ENCODE measurements at places on chromosomes 3 and 15. TPM values are rescaled to one million over a fixed set of nuclear protein-coding genes. Genes with fewer than 3 reads are reported as not detected.

ZNF660 gene
- 0.45 TPM for total RNA-seq

- no peak for DNase-seq
Measured at GRCh38 chr3:38153221-38153620, 12.1 kb upstream of the OXSR1 start.

IL17RE gene
- total RNA-seq, result 82.3 TPM

- DNase-seq, result no peak
Measured at GRCh38 chr15:83250781-83251180, 33.7 kb downstream of the BNC1 start.

WDR93 gene
- 0.12 TPM for total RNA-seq

DNA sequence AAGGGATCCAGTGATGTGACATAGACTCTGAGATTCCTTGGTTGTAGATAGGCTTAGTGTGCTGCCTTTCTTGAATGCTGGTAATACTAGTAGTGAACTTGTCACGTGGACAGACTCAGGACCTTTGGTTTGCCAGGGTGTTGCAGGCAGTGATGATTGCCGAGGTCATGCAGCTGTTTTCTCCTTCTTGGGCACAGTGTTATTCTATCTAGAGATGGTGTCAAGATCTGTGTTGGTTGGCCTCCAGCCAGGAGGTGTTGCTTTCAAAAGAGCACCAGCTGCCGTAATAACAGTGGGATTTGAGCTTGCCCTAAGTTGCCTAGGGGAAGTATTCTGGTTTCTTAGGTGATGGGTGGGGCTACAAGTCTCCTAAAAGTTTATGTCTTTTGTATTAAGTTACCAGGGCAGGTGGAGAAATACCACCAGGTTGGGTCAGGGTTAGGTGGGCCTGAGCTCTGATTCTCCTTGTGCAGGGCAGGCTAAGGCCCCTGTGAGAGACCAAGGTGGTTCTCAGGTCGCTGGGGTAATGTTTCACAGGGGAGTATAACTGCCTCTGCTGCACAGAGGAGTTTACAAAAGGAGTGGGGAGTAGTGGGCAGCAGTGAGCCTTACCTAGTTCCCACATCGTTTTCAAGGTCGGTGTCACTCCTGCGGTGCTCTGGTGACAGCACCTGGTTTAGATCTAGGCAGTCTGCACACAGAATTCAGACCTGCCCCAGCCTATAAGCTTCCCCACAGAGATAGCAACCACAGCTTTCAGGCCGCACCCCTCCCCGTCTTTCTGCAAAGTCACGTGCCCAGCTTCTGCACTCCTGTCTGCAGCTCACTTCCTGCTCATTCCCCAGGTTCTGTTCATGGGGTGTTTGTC, 350.3 kb downstream of the DOCK3 start:
- peak; percentile 22 for DNase-seq

- DNase-seq, result no peak
Measured at GRCh38 chr3:197305854-197306253, 7.4 kb upstream of the DLG1 start.

- DNase-seq, result no peak
Measured at GRCh38 chr15:50977162-50977561, 68.7 kb downstream of the AP4E1 start.

GRCh38 chr15:99320374-99321215, 69.3 kb downstream of the LRRC28 start:
- no peak for DNase-seq

DNA sequence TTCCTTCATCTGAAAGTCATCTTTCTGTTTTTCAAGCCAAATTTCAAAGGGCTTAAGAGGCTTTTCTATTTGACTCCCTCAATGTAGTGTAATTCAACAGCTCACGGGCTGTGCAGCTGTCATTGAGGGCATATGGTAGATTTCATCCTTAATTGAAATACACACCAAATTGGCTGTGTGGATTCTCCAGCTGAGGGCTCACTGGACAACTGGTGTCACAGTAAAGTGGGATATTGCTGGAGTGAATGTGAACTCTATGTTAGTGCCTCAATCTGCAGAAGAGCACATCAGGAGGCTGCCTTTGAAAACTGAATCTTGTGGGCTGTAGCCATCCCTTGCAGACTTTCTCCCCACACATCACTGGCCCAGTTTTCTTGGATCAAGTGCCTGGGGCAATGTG, 120.1 kb downstream of the GALK2 start:
- DNase-seq, result no peak

DNA sequence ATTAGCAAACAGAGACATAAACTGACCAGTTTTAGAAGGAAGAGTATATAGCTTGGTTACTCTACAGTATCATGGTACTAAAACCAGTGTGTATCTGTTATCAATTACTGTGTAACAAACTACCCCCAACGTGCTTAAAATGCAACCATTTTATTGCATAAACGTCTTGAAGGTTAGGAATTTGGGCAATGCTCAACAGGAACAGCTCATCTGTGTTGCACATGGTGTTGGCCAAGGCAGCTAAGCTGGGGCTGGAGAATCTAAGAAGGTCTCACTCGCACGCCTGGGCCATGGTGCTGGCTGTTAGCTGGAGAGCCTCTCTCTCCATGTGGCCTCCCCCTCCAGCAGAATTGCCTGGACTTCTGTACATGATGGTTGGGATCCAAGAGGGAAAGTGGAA, 81.2 kb upstream of the THBS1 start:
- no peak for DNase-seq

DNA sequence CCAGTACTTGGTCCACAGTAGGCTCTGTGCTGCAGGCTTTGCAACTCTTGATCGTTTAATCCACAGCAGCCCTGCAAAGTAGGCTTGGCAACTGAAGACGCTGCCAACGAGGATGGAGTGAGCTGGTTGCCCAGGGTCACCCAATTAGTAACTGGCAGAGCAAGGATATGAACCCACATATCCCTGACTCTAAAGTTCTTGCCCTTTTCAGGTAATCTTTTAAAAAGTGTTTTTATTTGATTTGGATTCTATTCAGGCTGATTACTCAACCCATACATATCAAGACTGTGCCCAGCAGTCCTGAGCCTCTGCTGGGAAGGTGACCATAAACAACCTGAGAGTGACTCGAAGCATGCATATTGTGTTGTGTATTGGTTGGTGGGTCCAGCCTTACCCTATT, 50.3 kb downstream of the PSMD6 start:
- no peak for DNase-seq

DNA sequence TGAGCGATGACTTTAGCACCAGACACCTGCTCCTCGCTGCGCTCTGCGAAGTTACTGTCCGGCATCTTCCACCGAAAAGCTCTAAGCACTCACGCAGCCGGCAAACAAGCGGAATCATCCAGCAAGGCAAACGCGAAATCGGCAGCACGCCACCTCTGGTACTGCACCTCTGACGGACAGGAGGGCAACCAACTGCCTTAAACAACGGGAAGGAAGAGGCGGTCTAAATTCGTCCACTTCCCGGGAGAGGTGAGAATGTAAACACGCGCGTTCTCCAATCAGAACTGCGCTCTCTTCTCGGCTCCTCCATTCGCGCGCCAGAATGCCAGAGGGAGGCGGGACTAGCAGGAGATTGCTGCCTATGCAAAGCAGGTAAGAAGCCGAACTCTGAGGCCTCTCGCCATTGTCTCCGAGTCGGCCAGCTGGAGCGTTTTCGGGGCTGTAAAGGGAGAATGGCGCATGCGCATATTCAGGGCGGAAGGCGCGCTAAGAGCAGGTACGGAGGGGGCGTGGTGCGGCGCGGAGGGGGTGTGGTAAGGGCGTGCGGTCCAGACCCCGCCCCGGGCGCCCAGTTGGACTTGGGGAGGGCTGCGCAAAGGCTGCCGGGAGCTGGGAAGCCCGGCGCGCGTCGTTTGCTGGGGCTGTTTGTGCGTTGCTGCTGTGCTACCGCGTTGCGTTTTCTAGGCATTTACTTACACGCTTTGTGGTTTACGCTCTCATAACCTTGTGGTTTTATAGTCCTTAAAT, at the start of the genes BTD and HACL1:
TSS of gene BTD (plus strand) at position 347 of the 747 bp plus-strand sequence. CDS start 33,695 bp downstream, outside the sequence.
TSS of gene HACL1 (minus strand) at position 171 of the 747 bp plus-strand sequence. CDS start at position 65, 106 bp downstream.
- peak; percentile 98 for DNase-seq

AGTR1 gene
- total RNA-seq, result 17.6 TPM

DNA sequence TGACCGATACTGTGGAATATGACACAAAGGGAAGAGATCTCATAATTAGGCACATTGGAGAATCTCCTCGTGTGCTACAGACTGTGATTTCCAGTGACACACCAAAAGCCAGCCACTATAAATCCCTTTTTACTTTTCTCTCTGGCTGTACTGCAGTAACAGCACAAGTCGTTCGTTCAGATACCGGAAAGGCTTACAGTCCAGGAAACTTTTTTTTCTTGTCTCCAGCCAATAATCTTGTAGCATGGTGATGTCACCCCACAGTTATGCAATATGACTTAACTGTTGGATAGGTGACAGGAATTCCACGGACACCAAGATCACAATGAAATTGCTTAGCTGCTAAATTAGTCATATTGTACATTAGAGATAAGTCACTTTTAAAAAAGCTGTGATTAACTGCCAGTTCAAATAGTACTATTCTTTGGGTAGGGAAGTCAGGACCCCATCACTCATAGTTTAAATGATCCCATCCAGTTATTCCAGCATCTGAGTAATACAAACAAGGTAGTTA, 36.3 kb upstream of the TSC22D2 start:
- DNase-seq, result no peak

DNA sequence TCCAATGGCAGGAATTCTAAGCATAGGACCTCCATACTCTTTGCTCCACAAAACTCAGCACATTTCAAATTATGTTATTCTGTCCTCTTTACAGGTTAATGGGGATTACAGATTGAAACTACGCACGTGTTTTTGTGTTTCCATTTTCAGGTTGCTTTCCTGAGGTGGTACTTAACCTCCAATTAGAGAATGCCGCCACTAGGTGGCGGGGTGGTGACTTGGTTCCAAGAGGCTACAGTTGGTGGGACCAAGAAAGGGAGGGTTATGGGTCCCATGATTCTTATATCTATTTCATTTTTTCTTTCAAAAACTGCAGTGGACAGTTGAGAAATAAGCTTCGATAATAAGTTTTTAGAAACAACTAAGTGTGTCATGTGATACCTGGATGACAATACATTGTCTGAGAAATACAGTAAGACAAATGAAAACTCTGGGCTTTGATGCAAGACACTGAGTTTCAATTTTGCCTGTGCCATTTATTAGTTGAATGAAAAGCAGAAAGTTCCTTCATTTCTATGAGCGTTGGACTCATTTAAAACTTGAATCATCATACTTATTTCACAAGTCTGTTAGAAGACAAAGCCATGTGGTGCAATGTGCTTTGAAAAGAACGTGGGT, 539.0 kb downstream of the FGF12 start:
- DNase-seq, result no peak

DNA sequence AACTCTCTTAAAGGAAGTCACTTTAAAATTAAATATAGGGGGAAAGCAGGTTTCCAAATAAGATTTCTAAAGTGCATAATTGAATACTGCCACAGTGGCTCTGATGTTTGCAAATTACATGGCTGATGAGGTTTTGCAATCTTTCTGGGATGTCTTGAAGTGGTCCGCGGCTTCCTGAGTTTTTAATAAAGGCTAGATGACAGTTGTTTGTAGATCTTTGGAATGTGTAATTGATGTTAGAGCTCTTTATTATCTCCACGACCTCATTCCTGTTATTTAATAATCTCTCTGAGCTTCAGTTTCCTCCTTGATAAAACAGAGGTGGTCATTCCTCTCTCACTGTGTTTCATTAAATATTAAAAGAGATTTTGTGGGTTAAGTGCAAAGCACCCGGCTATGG, 27.0 kb upstream of the CEMIP start:
- no peak for DNase-seq

DNA sequence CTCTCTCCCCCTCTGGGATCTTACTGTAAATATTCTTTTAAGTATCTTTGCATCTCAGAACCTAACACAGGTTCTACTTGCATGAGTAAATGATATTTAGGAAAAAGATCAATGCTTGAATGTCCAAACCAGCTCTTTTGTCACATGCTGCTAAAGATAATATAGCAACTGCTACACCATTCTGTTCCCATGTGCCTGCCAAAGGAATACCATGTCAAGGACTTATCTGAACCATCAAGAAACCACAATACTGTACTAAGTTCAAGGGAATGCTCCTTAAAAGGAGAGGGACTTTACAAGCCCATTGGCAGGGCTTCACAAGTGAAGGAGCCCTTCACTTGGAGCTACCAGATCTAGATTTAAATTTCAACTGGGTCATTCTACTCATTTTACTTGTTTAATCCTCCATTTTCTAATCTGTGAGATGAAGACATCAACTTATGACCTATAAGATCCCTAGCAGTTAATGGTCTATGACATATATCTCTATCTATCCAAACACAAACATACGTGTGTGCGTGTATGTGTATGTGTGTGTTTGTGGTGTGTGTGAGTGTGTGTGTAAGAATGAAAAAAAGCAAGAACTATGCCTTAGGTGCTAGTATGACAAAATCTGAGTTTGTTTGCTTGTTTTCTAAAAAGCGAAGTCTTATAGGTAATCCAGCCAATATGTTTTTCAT, 13.0 kb upstream of the SEC62 start:
- DNase-seq, result no peak

GRCh38 chr15:55993804-55994560, 570 bp upstream of the NEDD4 start:
- DNase-seq, result no peak

DNA sequence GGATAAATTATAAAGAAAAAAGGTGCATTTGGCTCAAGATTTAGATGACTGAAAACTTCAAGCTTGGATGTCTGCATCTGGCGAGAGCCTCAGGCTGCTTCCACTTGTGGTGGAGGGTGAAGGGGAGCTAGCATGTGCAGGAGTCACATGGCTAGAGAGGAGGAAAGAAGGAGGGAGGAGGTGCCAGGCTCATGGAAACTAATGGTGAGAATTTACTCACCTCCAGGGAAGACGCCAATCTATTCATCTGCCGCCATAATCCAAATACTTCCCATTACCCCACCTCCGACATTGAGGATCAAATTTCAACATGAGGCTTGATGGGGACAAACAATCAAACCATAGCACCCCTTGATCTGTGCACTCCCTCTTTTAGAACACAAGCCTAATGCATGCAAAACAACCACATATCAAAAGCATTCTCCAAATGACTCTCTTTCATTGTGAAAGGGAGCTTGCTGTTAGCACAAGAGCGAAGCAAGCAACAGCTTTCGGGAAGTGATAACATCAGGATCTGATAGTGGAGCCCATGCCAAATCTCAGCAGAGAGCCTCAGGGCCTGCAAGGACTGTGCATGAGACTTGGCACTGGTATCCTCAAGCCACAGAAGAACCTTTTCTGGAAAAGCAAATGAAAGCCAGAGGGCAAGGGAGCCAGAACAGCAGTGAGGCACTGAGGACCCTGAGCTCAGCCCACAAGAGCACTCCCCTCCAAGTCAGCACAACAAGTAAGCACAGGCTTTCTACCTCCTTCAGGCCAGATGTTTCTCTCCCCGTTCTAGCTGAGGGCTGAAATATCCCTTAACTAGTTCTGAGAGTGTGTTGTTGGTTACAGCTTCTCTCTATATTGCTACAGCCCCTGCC, 50.2 kb upstream of the THBS1 start:
- DNase-seq, result peak; percentile 39

DNA sequence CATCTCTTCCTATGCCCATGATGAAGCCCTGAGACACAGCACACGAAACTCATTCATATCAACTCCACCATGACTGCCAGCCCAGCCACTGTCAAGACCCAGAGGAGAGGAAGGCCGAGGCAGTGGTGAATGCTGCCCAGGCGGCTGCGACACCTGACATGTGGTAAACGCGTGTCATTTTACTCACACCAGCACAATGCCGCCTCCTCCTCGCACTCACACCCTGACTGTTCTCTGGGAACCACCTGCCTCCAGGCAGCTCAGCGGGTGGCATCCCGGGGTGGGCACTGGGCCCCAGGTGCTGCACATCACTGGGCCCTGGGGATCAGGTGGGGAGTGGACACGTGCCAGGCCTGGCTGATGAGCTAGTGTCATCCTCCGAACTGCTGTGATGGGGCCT, 21.5 kb downstream of the KLHL25 start:
- DNase-seq, result no peak
